ENCODE measurements at places on chromosomes 3 and 15.
A peak's percentile ranks its signal among the peaks of the same experiment; 100 is the strongest.

DNA sequence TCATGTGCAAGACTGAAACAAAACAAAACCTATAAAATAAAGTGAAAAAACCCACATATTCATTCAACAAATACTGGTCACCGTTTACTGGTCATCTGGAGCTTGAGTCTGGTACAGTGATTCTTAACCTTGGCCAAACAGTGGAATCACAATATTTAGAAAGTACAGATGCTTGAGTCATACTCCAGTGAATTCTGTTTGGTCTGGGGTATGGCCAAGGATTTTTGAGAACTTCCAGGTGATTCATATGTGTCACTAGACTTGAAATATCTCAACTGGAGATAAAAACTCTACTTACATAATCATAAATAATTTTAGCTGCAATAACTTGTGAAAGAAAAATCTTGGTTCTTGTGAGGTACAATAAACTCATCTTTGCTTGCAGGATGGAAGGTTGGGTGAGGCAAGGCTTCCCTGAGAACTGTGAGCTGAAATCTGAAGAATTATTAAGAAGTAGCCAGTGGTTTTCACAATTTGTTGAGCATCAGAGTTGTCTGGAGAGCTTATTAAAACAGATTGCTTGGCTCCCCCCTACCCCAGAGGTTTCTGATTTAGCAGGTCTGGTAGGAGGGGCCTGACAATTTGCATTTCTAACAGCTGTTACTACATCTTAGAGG lies 9.6 kb downstream of the NEK11 start:
- peak; percentile 60 for DNase-seq

DNA sequence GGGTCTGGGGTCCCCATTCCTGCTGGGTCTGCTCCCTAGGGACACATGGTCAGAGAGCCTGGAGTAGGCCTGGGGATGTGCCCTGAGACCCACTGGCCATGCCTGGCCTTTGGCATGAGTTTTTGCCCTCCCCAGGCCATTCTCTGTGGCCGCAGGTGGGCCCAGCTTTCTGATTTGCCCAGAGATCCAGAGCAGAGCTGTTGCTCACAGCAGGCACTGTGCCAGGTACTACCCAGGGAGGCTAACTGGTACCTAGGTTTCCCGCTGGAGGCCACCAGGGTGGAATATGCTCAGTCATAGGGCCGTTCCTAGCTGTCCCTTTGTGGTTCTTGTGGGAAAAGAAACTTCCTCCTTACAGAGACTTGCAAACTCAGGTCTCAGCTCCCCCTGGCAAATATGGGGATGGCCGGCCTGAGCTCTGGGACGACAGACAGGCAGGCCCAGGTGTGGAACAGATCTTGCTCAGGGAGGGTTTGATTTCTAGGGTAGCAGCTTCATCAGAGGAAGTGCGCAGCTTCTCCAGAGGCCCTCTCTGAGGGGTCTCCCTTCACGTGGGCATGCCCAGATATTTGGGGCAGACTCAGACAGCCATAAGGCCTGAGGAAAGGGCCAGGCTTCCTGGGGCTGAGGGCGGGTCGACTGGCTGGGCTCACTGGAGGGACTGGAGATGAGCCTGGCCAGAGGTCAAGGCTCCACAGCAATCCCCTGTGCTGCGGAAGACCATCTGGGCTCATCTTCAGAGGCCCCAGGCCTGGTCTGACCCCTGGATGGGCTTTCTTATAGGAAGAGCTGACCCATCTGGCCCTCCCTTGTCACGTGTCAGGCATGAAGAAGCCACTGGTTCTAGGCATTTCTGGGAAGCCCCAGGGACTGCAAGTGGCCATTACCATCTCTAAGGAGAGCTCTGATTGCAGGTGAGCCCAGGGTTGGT lies 28.0 kb downstream of the ACAA1 start:
- no peak for DNase-seq

DNA sequence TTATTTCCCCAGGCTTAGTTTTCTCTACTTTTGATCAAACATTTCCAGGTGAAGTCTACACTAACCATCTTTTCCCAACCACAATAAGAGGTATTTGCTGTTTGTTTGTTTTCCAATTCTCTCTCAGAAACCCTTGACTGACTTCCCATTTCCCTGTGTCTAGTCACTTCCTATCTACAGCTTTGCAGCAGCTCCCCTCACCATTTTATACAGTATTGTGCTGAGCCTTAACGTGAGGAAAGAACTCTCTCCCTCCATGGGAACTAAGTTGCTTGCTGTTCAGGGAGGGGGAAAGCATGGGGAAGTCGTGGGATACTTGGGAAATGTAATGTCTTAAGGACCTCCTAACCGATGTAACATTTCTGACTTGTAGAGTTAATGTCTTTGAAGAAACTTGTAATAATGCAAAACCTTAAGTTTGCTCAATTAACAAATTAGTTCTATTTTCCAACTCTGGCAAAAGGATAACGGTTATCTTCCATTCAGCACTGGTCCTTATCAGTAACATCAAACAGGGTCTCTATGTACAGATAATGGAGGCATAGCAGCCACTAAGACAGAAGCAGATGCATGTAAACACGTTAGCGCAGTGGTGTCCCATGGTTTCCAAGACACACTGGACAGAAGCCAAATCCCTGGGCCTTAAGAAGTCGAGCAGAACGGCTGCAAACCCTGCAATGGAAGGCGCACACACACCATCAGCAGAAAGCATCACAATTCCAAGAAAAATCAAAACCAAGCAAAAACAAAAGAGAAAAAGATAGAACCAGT lies 39.7 kb downstream of the NPTN start:
- no peak for DNase-seq

DNA sequence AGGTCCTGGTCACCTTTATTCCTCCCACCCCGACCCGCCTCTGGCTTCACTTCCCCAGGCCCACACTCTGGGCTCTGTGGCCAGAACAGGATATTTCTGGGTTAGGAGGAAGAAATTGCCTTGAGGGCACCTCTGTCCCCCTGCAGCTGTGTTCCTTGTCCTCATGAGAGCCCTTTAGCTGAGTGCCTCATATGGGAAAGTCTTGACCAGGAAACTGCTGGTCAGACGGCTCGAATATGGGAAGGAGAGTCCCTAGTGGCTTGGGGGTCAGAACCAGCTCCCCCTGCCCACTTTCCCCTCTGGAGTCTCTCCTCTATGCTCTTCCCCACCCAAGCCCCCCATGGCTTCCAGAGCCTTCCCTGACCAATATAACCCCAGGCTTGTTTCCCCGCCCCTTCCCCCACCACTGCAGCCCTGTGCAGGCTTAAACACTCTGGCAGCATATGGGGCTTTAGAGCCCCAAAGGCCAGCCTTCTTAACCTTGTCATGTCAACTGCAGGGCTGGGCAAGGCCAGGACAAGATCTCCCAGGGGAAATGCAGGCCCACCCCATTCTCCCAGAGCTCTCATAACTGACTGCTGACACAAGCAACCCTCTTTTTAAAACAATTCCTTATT lies 36.4 kb downstream of the SEC22C start:
- DNase-seq, result no peak

- DNase-seq, result no peak
These were observed 38.2 kb downstream of the SPATA12 start for GRCh38 chr3:57098418-57099310.

DNA sequence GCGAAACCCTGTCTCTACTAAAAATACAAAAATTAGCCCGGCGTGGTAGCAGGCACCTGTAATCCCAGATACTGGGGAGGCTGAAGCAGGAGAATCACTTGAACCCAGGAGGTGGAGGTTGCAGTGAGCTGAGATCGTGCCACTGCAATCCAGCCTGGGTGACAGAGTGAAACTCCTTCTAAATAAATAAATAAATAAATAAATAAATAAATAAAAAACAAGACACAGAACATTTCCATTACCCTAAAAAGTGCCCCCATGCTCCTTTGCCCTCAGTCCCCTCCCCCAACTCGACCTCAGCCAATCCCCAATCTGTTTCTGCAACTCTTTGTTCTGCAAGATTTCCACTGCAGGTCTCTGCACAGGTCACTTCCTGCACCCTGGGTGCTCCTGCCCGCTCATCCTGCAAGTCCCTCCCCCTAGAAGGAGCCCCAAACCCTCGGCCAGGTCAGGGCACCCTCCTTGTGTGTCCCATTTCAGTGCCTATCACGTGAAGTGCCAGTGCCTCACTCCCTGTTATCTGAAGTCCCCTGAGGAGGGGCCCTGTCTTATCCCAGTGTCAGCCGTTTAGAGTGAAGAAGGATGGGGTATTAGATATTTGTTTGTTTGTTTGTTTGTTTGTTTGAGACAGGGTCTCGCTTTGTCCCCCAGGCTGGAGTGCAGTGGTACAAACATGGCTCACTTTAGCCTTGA lies 1.1 kb downstream of the FAM240A start:
- no peak for DNase-seq

DNA sequence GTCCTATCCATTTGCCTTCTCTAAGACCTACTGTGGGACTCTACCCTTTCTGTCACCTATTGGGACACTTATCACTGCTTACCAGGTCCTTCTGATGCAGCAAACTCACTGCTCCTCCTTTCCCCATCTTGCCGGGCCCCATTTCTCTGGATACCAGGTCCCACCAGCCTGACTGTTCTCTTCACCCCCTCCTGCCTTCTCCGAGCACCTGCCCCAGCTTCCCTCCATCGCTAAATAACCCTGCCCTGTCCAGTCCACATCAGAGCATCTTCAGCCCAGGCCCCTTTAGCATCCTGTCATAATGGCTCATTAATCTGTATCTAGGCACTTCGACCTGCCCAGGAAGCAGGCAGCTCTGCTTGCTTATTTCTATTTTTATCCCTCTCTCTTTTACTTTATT lies 74.7 kb downstream of the CRYGS start:
- DNase-seq, result no peak

- DNase-seq, result no peak
These were observed 517.3 kb downstream of the MECOM start for GRCh38 chr3:169146179-169146665.

GRCh38 chr3:54042259-54042823 lies 80.0 kb upstream of the CACNA2D3 start:
- DNase-seq, result no peak

DNA sequence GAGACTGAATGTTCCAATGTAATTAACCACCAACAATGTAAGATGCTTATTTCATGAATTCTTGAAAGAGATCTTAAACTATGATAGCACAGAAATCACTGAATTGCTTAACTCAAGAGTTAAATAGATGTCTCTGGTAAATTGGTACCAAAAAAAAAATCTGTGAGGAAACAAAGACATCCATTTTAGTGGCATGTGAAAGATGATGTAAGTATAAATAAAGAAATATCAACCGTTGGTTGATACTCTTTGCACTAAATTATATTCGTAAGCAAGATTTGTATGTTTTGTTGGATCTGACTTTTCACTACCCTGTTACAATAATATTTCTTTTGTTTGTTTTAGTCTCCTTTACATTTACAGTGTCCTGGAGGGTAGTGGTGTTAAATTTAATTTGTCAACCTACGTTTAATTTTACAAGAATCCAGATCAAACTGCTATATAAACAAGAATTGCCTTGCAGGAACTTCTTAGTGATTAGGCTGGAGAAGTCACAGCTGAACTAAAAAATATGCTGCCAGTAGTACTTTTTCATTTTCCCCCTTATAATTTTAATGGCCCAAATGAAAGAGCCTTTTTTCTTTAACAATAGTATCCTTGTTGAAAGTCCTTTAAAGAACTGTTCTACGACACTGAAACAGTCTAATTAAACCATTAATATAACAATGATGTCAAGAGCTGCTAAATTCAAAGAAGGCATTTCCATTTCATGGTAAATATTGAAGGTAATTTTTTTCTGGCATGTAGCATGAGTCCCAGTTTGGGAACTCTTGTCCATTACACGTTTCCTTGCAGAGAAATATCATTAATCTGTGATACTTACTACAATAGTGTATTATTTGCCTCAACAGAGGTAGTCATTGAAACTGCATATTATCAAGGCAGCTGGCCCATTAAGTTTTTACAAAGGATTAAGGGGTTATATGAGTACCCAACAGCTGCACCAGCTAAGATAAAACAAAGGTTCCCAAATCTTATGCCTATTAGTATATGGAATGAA lies 109.6 kb upstream of the PHLDB2 start:
- no peak for DNase-seq

DNA sequence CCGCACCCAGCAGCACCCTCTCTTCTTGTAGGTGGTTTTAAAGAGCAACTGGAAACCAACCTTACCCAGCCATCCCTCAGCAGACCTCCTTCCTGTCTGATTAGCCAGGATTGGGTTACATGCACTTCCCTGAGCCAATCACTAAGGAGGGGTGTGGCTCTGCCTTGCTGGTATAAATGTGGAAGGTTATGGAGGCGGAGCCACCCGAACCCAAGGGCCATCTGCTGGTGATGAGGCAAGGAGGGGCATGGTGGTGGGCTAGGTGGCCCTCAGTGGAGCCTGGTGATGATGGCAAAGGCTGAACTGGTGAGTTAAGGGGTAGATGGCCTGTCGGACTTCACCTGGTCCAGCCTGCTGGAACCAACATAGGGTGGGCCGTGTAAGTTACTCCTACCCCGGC lies 39.8 kb downstream of the CCDC33 start:
- DNase-seq, result no peak

DNA sequence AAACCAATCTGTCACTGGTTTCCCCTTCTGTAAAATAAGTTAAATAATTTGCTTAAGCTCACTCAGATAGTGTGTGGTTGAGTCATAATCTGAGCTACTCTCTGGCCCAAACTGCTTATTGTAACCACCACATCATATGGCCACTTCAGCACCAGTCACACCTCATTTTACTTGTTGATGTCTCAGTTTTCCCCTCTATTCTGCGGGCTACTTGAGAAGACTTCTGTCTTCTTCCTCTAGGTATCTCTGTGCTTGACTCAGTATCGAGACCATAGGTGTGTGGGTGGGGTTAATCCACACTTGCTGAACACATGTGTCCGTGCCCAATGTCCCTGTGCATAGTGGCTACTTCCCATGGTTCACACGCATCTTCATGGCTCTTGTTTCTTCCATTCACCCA lies 32.9 kb downstream of the CRYGS start:
- no peak for DNase-seq

- DNase-seq, result peak; percentile 93
These were observed 36.6 kb downstream of the ATP6V1A start for GRCh38 chr3:113783463-113783862.

DNA sequence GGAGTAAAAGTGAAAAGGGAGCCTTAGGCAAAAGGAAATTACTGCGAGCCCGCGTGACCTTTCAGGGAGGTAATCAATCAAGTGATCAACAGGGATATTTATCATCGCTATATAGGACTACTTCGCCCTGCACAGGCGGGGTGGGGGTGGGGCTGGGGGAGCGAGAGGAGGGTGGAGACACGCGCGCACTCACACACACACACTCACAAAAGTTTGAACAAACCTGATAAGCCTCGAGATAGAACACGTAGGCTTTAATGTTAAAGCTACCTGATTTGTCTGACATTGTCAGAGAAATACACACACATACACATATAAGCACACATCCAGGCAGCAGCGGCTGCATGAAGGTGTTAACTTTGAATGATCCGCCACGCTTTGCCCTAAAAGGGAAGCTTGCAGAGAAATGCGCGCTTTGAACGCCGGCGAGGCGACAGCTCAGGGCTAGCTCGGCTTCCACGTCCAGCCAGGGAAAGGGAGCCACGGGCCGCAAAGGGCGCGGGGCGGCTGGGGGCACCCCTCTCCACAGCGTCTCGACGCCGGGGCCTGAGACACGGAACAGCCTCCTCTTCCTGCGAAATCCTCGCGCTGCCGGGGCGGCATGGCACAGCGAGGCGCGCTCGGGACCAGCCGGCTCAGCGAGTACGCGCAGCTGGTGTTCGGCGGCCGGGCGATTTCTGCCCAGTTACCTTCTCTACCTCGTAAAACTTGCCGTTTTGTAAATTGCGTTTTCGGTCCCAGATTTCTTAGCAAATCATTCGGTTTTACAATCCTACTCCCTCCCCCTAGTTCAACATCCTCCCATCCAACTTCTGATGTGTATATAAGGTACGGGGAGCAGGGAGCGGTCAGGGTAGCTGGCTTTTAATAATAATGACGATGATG lies 4.8 kb upstream of the MECOM start:
- no peak for DNase-seq
